ENCODE measurements at places on chromosomes 3 and 15.

DNA sequence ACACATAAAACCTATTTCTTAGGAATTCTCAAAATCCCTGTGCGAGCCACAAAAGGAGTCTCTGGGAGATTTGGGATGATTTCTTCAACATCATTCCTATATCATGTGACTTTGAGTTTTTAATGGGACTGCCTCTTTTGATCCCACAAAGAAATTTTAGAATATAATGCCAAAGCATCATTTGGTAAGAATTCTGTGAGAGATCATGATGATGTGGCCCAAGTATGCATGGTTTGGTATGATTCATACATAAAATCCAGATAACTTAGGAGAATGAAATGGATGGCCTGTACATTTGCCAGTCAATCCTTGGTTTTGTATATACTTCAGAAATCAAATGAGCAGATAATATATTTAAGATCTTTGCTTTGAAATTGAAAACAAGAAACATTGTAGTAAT is 61.3 kb downstream of the UBE2E2 start:
- no peak for DNase-seq

- no peak for DNase-seq
These were observed 599.0 kb downstream of the ZPLD1 start for GRCh38 chr3:103033841-103034240.

GRCh38 chr3:65958216-65958615 is 80.5 kb downstream of the MAGI1 start:
- DNase-seq, result no peak

- no peak for DNase-seq
These were observed 26.8 kb upstream of the RPL29 start for GRCh38 chr3:52022323-52023100.

DNA sequence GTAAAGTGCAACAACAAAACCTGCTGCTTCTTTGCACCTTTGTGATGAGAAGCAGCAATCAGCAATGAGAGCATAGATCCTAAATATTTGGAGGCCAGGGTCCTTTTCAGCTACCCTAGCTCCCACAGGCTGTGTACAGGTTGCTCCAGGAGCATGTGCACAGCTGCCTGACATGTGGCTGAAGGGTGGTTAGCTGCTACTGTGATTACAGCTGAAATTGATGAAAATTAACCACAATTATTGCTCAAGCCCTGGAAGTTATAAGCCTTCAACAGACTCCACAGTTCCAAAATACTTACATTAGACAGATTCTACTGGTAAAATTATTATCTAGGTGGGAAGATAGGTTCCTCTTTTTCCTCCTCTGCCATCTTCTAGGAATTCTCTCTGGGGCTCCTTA is 28.5 kb downstream of the COMMD2 start:
- DNase-seq, result no peak

- no peak for DNase-seq
These were observed 64.3 kb upstream of the MELTF start for GRCh38 chr3:197093871-197094270.

DNA sequence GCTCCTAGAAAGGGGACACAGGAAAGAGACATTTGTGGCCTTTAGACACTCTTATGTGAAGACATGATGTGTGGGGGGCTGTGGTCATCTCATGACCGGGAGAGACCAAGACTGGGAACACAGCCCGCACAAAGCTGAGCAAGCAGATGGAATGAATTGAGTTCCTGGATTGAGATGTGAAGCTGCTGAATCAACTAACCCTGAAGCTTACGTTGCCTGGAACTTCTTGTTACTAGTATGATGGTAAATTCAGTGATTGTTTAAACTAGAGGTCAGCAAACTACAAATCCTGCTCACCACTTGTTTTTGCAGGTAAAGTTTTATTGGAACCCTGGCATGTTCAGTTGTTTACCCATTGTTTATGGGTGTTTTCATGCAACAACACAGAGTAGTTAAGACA is 83.4 kb upstream of the BHLHE40 start:
- no peak for DNase-seq

DNA sequence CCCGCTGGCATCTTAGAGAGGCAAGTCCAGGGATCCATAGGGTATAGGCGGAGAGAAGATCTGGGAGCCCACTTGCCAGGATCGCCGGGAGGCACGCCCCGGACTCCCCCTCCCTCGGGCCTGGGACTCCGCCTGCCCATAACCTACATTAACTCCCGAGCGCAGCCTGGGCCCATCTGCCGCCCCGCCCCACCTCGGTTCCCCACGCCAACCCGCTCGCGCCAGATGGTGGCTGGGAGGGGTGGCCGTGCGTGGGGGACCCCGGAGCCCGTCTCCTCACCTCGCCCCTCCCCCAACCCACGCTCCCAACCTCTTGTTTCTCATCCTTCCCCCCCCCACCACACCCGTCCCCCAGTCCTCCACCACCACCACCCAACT is 1.7 kb upstream of the DLL4 start:
- DNase-seq, result no peak

DNA sequence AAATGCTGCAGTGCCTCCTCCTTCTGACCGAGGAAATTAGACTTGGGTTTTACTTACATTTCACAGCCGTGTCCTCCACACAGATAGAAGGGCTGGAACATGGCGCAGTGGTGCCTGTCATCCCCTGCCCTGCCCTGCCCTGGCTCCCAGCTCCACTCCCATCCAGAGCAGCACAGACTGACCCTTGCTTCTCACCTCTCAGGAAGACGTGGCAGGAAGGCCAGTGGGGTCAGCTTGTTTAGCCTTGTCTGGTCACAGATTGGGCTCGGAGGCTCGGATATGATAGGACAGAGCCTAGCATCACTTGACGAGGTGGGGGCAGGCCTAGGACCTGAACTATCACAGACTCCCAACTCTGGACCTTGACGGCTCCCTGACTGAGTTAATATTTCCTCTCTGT is 88.5 kb downstream of the LINGO1 start:
- DNase-seq, result no peak

- DNase-seq, result no peak
These were observed 100.5 kb upstream of the SKOR1 start for GRCh38 chr15:67724691-67725375.

DNA sequence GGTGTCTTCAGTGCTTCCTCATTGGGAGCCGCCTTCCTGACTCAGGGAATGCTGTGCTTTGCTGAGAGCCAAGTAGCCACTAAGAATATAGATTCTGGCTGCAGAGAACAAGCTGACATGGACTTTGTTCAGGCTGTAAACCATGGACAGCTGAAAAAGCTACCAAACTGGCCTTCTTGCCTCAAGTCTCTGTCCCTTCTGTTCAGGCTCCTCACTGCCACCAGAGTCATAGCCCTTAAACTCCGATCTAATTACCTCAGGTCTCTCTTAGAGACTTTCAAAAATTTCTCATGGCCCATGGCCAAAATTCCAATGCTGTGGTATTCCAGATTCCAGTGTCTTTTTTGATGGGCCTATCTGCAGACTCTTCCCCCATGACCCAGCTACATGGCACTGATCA is 19.4 kb upstream of the PTX3 start:
- no peak for DNase-seq

GRCh38 chr15:52440414-52440813 is 88.3 kb downstream of the MYO5A start:
- DNase-seq, result no peak

DNA sequence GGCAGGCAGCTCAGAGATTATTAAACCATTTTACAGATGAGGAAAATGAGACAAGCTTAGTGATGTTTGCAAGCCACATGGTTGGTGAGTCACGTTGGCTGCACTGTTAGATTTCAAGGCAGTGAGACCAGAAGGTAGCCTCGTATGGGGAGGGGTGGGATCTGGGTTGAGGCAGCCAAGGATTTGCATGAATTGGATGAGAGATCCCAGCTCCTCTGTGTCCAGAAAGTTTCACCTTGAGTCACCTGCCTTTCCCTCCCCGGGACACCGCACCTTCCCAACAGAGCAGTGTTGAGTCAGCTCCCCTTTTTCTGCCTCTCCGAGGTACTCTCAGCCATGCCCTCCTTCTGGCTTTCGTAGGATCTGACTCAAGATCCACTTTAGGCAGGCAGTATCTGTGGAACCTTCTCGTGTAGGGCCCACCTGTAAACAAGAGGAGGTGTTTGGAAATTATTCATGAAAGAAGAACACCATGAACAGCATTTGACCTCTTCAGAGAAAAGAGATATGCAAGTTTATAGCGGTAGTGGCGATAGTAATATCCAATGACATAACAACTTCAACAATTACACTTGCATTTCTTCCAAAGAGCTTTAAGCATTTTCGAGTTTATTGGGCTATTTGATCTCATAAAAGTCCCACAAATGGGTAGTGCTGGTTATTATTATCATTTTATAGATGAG is 46.8 kb upstream of the VPS8 start:
- DNase-seq, result no peak

- no peak for DNase-seq
These were observed 273.3 kb upstream of the ZPLD1 start for GRCh38 chr3:102161384-102162006.

GRCh38 chr15:58985443-58985842 is 2.0 kb upstream of the RNF111 start:
- no peak for DNase-seq

GRCh38 chr15:68552773-68553172 is 26.0 kb upstream of the CORO2B start:
- DNase-seq, result no peak

DNA sequence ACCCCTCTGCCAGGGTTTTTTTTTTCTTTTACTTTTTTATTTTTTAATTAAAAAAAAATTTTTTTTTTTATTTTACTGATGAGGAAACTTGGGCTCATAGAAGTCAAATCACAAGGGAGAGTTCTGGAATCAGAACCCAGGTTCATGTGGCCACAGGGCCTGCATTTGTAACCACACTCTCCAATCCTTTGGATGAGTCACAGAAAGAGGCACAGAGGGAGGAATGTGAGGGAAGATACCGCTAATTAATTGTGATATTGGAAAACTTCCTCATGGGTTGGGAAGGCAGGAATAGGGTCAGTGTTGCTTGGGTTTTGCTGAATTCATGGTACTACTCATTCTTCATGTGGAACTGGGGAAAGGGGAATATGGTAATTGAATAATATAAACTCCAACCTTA is 132.9 kb upstream of the SLC6A11 start:
- DNase-seq, result no peak

DNA sequence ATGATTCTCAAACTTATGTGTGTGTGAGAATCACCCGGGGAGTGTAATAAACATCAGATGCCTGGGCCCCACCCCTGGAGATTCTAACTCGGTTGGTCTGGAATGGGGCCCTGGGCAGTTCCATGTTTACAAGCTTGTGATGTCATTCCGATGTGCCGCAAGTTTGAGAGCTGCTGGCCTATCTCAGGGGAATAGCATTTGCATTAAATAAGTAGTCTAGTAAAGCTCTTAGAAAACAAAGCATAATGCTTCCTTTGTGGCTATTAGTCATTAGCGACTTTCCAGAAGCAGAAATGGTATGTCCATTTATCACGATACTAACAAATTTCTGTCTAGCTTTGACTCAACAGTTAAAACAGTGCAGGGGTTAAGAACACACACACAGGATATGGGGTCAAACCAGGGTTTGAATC is 20.9 kb downstream of the PGBD4 start:
- no peak for DNase-seq

GRCh38 chr3:184832044-184832443 is 20.1 kb downstream of the VPS8 start:
- no peak for DNase-seq

GRCh38 chr3:24740326-24740725 is 245.7 kb upstream of the THRB start:
- DNase-seq, result no peak

DNA sequence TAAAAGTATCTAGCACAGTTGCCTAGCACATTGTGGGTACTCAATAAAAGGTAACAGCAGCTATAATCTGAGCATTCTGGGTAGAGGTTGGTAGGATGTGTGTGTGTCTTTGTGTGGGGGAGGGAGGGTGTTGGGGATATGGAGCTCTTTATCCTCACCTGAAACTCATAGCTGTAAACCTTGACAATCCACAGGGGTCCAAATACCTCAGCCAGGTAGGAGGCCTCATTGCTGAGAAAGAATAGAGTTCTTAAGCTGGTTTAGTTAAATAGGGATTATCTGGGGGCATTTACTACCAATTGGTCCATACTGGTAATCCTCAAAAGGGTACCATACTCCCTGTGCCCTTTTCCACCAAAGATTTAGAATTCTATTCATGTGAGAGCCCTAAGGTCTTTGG is 3.9 kb downstream of the SERF2 start:
- DNase-seq, result no peak

GRCh38 chr3:105367406-105368213 is 901 bp downstream of the ALCAM start:
- peak; percentile 51 for DNase-seq
